ENCODE measurements at places on chromosomes 6 and 20.

GRCh38 chr6:128807577-128807976 is 75.4 kb upstream of the LAMA2 start:
- DNase-seq = no peak

DNA sequence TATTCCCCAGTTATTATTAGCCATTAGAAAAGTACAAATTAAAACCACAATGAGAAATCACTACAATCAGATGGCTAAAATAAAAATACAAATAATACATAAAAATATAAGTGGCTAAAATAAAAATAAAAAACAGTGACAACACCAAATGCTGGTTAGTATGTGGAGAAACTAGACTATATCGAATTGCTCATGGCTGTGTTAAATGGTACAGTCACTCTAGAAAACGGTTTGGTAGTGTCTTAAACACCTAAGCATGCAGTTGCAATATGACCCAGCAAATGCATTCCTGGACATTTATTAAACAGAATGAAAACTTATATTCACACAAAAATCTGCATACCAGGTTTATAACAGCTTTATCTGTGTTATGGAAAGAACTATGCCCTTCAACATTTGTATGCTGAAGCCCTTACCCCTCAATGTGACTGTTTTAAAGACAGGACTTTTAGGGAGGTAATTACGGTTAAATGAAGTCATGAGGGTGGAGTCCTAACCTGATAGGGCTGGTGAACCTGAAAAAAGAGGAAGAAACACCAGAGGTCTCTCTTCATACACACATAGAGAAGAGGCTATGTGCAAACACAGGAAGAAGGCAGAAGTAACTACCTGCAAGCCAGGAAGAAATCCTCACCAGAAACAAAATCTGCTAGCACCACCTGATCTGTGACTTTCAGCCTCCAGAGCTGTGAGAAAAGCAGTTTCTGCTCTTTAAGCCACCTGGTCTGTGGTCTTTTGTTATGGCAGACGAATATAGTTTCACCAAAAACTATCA is 84.9 kb downstream of the ASCC3 start:
- no peak for DNase-seq

GRCh38 chr6:16512544-16513290 is 248.5 kb downstream of the ATXN1 start:
- DNase-seq = no peak

- DNase-seq = no peak
These were observed 97.9 kb upstream of the SNX9 start for GRCh38 chr6:157724960-157725741.

DNA sequence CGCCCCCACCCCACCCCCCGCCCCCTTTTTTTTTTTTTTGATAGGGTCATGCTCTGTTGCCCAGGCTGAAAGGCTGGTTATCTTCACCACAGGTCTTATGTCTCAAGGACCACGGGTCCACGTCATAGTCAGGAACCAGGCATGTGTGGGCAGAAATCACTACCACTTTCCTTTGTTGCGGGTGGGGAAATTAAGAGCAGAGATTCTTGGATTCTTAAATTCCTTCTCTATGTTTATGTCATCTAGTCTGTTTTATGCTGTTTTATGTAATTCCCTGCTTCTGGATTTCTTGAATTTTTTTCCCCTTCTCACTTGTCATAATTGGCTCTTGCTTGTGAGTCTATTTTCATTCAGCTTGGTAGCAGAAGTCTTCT is 25.8 kb upstream of the PLCG1 start:
- DNase-seq = no peak

DNA sequence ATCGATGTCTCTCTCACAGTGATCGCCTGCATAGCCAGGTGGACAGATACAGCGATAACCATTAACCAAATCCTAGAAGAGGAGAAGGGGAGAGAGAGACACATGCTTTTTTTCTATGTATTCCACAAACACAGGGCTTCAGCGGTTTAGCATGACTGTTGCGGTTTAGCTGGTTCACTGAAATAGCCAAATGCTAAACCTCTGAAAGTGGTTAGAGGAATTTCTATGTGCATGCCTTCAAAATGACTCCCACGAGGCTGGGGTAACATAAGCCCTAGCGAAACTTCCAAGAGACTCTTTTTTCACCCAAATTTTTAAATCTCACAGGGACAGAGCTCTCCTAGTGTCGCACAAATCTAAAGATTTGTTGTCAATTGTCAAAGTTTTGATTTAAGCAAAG is 25.1 kb downstream of the JAG1 start:
- DNase-seq = no peak

DNA sequence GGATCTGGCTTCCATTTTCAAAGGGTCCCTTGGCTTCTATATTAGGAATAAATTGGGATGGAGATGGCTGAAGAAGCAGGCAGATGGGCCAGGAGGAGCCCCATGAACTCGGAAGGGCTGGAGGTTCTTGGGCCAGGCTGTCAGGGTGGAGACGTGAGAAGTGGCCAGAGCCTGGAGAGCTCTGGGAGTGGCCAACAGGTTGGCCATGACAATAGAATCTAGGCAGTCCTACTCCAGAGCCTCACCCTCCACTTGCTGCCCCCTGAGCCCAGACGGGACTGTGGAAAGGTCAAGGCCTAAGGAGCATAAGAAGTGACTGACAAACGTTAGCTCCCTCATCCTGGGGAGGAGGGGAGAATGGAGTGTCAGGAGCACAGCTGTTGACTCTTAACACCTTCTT is 62.1 kb downstream of the STK35 start:
- no peak for DNase-seq

Measured in nucleus accumbens (tissue), 56 donors.